Breast epithelium (tissue), 4 donors: ENCODE measurements at places on chromosomes 4 and X. TPM values are rescaled to one million over a fixed set of nuclear protein-coding genes. Genes with fewer than 3 reads are reported as not detected.

DNA sequence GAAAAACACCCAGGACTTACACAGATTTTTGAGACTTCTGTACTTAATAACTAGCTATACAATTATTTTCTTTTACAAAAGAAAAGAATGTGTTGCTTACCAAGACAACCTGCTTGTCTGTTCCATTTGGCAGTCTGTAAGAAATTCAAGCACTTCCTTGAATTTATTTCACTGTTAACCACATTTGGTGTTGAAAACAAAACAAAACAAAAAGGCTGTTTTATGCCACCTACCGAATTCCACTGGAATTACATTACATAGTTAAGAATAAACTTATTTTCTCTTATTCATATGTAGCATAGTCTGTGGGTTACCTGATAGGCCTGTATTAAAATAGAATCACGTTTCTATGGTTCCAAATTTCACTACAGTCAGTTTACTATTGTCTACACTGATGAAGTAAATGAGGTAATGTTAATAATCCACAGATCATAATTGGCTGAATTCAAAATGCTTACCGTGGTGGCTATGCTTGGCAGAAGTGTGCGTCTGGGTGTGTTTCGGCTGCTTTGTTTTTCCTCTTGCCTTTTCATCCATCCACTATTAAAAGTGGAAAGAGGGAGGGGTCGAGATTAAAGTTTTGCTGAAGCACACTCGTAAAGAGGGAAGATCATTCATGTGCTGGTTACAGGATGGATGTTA, at the start of gene TLR1:
TLR1 (minus strand) TSS at position 138 of the 642 bp plus-strand sequence. CDS start 5,960 bp downstream, outside the sequence.
- DNase-seq, result no peak

GRCh38 chr4:14920759-14921320, 81.4 kb upstream of the CPEB2 start:
- DNase-seq, result no peak

STOX2 gene
- total RNA-seq, result 10.7 TPM

PLK4 gene
- total RNA-seq, result 2.3 TPM

AGTR2 gene
- total RNA-seq, result not detected

IQCM gene
- total RNA-seq, result not detected
